Esophagus squamous epithelium (tissue), 5 donors: ENCODE measurements at places on chromosomes 11 and 22. TPM values are rescaled to one million over a fixed set of nuclear protein-coding genes. Genes with fewer than 3 reads are reported as not detected.

GRCh38 chr11:60396799-60397198 lies 540 bp downstream of the MS4A14 start:
- DNase-seq: no peak

DNA sequence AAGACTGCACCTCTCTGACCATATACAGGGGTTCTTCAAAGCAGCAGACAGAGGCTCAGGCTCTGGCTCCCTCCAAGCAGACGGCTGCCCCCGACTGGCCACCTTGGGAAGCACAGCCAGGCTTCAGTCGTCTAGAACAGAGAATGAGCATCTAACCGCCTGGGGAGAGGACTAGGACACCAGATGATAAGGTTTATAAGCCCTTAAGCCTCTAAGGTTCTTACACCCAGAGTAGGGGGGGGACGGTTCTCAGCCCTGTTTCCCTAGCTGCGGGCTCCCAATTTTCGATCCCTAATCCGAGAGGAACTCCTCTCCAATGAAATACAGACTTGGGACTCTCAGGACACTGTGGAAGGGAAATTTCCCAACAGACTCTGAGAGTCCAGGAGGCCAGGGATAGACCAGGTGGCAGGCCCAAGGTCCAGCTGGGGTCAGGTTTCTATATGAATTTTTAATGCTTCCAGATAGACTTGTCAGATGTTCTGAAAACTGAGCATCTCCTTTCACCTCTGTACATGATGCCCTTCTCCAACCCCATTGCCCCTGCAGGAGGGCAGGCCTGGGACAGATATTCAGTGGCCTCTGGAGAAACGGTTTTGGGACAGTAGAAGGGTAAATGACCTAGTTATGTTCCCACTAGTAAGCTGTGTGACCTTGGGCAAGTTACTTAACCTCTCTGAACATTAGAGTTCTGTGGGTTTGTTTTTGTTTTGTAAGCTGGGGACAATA lies 20.2 kb downstream of the RTN4RL2 start:
- DNase-seq: no peak

Gene PRG3
- not detected for total RNA-seq

Gene GAL
- not detected for total RNA-seq

DNA sequence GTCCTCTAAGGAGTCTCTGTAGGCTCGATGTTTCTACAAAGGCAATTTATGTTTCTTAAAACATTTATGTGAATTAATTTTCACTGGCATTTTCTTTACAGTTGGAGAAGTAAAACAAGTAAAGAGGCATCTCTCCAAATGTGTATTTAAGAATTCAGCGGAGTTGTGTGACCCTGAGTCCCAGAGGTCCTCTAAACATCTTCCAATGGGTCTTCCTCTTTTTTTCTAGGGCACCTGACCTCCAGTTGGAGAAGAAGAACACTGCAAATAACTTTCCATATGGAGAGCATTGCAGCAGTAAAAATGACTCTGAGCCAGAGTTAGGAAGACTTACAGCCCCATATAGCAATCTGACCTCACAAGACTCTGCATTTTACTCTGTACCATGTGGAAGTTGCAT lies 480.5 kb upstream of the RAG2 start:
- DNase-seq: no peak
